ENCODE measurements at places on chromosomes 1 and 21. TPM values are rescaled to one million over a fixed set of nuclear protein-coding genes. Genes with fewer than 3 reads are reported as not detected.

Gene AMY1B
- total RNA-seq: not detected

Gene TDRD5
- total RNA-seq: not detected

Gene UCK2
- total RNA-seq: 68.4 TPM

Gene S100A9
- total RNA-seq: not detected

Gene CCDC27
- total RNA-seq: not detected

Gene SLFNL1
- total RNA-seq: 0.39 TPM

Gene AKNAD1
- total RNA-seq: not detected

Gene NPHS2
- not detected for total RNA-seq

Gene PLPP3
- total RNA-seq: 7.2 TPM

Gene HSPB7
- total RNA-seq: not detected

Gene HCRTR1
- 1.4 TPM for total RNA-seq

Gene LPAR3
- not detected for total RNA-seq

Gene ZNF436
- 12.5 TPM for total RNA-seq

Gene KRTAP19-1
- total RNA-seq: not detected

Gene GUCA2A
- not detected for total RNA-seq

Gene S100A8
- total RNA-seq: not detected

Gene IL20
- not detected for total RNA-seq

Gene FLG
- total RNA-seq: not detected

Gene SPATA17
- not detected for total RNA-seq

Gene NENF
- 23.0 TPM for total RNA-seq

Gene ZNF697
- 14.1 TPM for total RNA-seq

Gene CCDC17
- 3.6 TPM for total RNA-seq

Gene SH3BGR
- 0.42 TPM for total RNA-seq

Gene GRHL3
- not detected for total RNA-seq

Gene LCE3D
- total RNA-seq: not detected

Gene CFH
- 19.3 TPM for total RNA-seq

Gene LIPI
- not detected for total RNA-seq

Gene BEST4
- 0.21 TPM for total RNA-seq

Gene TFAP2E
- total RNA-seq: 0.18 TPM

Gene TMOD4
- total RNA-seq: 1.4 TPM

Gene ZNF648
- total RNA-seq: not detected

Gene CLDN8
- not detected for total RNA-seq

Gene PTGER3
- total RNA-seq: not detected

Gene ANGPTL3
- total RNA-seq: not detected

Gene GJB4
- not detected for total RNA-seq

Gene ZZZ3
- total RNA-seq: 48.4 TPM

Gene RNF115
- total RNA-seq: 17.3 TPM

Gene SLAMF8
- not detected for total RNA-seq

Gene FLG2
- total RNA-seq: not detected

Gene MTARC1
- total RNA-seq: 3.5 TPM

Gene DNAJC16
- 23.3 TPM for total RNA-seq

Gene FAM229A
- 11.6 TPM for total RNA-seq

Gene GSTM3
- total RNA-seq: 18.5 TPM

Gene KIAA0040
- total RNA-seq: 21.5 TPM

Gene ASTN1
- total RNA-seq: not detected

Gene SERTAD4
- total RNA-seq: 11.9 TPM

Gene CPTP
- 29.5 TPM for total RNA-seq

Gene FAM72C
- 2.8 TPM for total RNA-seq

Gene FCAMR
- total RNA-seq: not detected

Gene DAB1
- not detected for total RNA-seq

Gene ADORA1
- total RNA-seq: not detected

Gene COL24A1
- total RNA-seq: not detected

Gene PALMD
- total RNA-seq: 140 TPM

Gene TXLNA
- 69.4 TPM for total RNA-seq

Gene PTPRF
- 338 TPM for total RNA-seq

Gene TDRKH
- 9.6 TPM for total RNA-seq

Gene BATF3
- total RNA-seq: 0.25 TPM

Gene LCE1A
- not detected for total RNA-seq

Gene TMIGD3
- 0.49 TPM for total RNA-seq

Gene ATAD3C
- total RNA-seq: not detected
